ENCODE measurements at places on chromosomes 2 and 18.

DNA sequence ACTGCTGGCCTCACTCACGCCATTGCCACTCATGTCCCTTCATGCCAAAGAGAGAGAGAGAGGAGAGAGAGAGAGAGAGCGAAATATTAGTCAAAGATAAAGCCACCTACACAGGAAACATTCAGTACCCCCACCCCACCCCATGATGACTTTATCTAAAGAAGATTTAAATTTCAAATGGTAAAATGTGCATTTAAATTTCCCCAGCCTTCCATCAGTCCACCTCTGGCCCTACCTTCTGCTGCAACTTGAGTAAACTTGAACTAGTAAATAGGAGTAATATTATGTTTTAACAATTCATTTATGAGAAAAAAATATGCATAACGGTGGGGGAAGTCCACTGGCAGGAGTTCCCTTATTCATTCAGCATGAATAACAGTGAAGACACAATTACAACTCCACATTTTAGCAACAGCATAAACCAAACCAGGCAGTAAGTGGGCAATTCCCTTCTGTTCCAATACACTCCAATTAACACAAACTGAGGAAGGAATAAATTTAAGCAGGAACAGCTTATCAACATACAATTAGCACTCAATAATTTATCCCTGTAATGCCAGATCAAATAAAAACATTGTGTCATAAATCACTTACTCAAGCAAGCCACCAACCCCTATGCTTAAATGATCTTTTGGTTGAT is 264.2 kb downstream of the LNPK start:
- no peak for DNase-seq

GRCh38 chr2:25227576-25227975 is 59.2 kb upstream of the POMC start:
- DNase-seq = no peak

GRCh38 chr18:63346480-63347183 is 20.4 kb downstream of the KDSR start:
- DNase-seq = no peak

DNA sequence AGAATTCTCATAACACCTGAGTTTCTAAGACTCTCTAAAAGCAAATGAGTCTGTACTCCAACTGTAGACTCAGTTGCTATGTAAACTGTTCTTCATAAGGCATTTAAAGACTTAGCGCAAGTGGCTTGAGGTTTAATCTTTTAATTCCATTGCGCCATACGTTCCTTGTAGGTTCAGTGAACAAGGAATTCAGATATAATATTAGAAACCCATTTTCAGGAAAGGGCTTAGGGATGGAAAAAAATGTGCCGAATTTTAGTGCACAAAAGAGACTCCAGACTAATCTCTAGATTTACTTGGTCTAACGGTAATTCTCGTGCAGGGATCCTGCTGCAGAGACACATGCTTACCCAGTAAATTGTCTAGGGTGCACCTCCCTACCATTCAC is 268.9 kb upstream of the TANK start:
- DNase-seq = no peak

DNA sequence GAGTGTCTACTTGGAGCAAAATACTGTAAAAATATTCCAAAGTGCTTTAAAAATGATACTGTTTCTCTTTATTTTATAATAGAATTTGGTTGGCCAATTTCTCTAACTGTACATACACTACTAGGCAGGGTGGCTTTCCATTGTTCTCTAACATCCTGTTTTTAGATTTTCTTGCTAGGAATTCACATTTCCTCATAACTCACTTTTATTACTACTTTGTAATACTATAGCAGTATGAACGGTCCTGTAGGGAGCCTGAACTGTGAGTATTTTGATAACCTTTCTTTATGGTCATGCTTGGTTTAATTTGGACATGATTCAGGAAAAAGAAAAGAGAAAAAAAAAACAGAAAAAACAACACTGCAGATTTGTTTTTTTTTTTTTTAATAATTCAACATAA is 37.8 kb downstream of the GCG start:
- no peak for DNase-seq

DNA sequence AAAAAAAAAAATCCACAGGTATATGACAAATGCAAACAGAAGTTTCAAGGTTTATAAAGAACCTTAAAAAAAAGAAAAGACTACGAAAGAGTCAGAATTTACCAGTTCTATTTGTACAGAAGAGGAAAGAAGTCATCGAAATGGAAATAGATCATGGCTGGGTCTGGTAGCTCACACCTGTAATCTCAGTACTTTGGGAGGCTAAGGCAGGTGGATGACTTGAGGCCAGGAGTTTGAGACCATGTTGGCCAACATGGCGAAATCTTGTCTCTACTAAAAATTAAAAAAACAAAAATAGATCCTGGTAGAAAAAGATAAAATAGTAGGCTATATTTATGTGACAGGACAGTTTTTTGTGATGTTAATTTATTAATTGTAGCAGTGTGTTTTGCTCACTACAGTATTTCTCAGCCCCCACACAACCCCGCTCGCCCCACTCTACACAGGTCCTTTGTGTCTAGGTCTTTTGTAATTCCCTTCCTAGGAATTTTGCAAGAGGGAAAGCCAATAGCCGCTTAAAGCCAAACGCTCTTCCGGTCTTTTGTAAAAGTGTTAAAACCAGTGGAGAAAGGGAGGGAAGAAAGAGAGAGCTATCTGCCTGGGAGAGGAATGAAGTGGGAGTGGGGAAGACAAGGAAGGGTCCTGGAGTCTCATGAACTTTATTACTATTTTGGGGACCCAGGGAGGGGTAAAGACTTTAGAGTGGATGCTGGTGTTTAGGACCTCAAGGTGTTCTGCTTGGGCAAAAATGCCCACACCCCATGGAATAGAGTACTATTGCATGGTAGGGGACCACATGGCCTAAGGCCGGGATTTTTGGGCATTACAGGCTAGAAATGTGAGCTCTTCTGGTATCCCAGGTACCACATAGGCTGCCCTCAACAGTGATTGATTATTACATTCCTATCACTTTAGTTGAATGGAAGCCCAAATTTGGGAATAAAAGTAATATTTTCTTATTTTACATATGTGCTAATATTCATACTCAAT is 59.4 kb upstream of the XPO1 start:
- DNase-seq = no peak

GRCh38 chr18:32040936-32041335 is 22.3 kb downstream of the RNF125 start:
- no peak for DNase-seq
